ENCODE measurements at places on chromosomes 5 and 9.

GRCh38 chr9:70701163-70701562 is 286.7 kb upstream of the KLF9 start:
- no peak for DNase-seq

DNA sequence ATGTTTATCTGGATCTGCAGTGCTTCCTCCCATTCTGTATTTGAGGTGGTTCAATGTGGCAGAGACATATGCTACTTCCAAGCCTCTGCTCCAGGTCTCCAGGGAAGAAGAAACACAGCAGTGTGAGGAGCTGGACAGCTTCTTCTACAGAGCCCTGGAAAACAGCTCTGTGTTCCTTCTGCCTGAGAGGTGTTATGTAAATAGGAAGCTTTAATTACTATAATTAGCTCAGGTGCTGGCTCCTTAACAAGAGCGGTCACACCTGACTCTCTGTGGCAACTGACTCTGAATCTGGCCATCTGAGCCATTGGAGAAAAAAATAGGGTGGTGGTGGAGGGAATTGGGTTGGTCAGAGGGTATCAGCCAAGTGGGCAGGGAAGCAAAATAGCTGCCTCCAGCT is 332.4 kb upstream of the BRINP1 start:
- no peak for DNase-seq

DNA sequence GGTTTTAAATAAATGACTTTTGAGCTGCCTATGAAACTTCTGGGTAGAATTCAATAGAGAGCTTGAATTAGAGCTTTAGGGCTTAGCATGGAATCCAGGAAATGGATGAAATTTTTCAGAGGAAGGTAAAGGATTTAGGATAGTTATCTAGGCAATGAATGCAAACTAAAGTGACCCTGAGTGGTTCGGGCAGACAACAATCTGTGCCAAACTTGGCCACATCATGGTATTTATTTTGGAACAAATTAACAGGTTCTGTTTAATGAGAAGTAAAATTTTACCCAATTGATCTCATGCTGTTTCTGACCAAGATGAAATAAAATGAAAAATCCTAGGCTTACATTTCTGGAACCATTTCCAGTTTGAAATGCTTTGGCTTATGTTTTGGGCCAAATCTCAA is 934.4 kb downstream of the MAT2B start:
- DNase-seq: no peak

GRCh38 chr5:5340206-5340729 is 82.2 kb upstream of the ICE1 start:
- DNase-seq: no peak

GRCh38 chr5:76546497-76547102 is 76.6 kb downstream of the F2RL2 start:
- DNase-seq: no peak

DNA sequence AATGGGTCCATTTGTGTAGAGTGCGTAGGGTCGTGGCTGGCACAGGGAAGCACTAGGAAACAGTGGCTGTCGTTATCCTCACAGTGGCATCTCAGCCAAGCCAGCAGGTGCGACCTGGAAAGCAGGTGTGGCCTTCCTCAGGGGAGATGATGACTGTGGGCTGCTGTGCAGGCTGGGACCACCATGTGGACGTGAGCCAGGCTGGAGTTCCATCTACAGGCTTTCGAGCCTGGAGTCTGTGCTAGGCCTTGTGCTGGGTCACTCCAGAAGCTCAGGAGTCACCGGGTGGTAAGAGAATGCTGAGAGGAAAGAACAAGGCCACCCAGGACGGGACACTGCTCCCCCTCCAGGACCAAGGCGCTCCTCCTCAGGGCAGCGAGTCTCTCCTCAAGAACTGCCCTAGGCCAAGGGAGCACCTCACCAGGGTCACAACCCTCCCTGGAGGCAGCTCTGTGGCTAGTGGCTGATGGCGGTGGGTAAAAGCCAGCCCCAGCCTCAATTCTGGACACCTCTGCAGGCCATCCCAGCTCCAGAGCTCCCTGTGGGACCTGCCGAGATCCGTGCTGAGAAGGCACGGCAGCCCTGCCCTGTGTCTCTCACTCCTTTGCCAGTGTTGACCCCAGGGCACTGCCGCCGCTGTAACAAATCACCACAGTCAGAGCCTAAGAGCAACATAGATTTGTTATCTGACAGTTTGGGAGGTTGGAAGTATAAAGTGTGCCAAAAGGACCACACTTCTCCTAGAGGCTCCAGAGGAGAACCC is 36.0 kb downstream of the WHRN start:
- no peak for DNase-seq

DNA sequence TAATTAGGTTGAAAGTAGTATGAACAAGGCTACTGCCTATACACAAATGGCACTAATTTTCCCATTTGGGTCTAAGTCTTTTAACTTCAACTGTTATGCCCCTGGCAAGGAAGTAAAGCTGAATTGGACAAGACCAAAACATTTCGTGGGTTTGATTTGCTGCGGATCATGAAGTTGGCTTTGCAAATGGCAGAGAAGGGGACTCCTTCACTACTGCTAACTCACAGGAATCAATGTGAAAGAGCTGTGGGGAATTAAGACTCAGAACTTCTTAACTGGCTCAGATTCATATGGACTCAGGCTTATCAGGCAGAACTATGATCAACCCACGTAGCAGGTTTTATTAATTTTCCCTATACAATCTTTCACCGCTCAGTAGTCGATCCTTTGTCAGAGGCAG is 73.8 kb upstream of the IFNE start:
- no peak for DNase-seq

DNA sequence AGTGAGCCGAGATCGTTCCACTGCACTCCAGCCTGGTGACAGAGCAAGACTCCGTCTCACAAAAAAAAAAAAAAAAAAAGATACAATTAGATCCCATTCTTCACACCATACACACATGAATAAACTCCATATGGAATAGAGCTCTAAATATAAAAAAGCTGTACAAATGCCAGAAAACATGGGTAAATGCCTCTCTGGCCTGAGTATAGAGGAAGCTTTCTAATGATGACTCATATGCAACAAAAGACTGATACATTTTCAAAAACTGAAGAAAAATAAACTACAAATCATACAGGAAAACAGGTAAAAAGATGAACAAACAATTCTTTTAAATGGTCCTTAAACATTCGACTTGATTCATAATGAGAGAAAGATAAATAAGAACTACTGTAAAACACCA is 8.6 kb downstream of the ZFP62 start:
- DNase-seq: no peak

DNA sequence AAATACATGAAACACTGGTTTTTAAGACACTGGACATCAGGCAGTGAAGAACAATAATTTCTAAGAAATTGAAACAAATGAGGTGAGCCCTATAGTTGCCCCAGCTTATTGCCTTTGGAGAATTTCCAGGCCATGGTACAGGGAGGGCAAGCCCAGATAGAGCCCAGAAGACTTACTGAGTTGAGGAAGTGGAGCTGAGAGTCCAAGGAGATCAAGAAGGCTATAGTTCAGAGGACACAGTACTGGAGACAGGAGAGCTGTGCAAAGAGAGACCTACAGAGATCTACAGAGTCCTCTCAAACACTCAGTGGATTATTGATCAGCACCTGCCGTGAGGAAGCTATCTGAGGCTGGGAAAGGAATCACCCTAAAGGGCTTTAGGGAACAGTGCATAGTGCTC is 112.6 kb downstream of the GALNT10 start:
- DNase-seq: no peak

GRCh38 chr5:848671-849111 is 2.1 kb downstream of the ZDHHC11 start:
- no peak for DNase-seq

GRCh38 chr9:26260238-26260637 is 582.0 kb upstream of the TUSC1 start:
- DNase-seq: no peak

DNA sequence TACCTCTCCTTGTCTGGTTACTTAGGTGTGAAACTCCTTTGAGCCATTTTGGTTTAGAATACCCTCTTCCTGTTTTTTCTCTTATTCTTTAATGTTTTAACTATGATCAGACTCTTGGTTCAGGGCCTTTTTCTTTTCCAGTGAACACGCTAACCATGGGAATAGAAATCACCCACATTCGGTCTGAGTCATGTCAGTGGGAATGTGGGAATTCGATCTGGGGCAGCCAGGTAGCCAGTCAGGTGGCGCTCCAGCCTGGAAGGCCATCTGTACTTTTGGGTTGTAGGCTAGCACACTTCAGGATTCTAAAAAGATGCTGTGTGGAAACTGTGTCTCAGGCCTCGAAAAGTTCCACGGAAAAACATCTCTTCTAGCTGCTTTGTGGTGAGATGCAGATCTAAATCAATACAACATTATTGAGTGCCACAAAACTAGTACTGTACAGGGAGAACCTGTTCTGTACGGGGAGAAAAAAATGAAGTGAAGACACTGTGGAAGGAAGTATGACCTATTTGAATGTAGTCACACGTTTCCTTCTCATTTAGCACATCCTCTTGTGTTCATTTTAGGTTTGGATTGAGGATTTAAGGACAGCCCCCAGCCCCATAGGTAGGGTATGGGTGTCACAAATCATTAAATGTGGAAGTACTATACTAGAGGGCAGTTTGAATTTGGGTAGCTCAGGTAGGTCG is 36.4 kb downstream of the SNX30 start:
- no peak for DNase-seq

DNA sequence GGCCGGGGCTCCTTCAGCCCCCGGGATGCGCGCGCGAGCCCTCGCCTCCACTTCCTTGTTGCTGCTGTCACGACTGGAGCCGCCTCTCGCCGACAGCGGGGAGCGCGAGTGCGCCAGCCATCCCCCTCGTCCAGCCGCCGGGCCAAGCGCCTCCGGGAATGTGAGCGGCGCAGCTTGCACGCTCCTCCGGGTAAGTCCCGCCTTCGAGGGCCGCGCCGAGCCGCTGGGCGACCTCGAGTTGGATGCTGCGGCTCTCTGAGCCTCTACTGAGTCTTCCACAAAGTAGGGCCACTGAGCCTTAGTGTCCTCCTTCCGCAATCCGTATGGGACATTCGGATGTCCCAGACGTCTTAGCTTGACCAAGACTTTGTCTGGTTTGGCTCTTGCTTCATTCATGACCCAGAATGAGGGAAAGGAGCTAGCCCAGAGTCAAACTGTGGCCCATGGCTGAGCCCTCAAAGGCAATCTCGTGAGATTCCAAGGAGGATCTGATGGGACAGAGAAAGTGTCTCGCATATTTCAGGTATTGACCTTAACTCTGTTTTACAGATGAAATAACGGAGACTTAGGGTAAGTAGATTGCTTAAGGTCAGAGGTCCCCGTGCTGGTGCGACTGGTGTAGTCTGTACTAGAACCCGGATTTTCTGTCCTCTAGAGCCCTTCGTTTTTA is 586 bp downstream of the HMGXB3 start:
- no peak for DNase-seq

GRCh38 chr5:32057187-32058096 is 116.7 kb downstream of the GOLPH3 start:
- DNase-seq: no peak

DNA sequence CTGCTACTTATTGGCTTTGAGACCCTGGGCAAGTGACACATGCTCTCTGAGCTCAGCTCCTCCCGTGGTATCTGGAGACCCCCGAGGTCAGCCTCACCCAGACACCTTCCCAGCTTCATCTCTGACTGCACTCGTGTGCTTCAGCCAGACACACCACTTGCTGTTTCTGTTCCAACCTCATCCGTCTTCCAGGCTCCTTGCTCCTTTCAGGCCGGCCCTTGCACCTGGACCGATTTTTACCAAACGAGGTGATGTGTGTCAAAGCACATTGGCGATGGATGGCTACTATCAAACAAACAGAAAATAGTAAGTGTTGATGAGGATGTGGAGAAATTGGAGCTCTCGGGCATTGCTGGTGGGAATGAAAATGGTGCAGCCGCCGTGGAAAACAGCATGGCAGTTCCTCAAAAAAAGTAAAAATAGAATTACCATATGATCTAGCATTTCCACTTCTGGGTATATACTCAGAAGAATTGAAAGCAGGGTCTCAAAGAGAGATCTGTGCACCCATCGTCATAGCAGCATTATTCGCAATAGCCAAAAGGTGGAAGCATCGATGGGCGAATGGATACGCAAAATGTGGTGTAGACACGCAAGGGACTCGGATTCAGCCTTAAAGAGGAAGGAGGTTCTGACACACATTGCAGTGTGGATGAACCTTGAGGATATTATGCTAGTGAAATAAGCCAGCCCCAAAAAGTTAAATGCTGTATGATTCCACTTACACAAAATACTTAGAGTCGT is 96.1 kb upstream of the IER5L start:
- no peak for DNase-seq

DNA sequence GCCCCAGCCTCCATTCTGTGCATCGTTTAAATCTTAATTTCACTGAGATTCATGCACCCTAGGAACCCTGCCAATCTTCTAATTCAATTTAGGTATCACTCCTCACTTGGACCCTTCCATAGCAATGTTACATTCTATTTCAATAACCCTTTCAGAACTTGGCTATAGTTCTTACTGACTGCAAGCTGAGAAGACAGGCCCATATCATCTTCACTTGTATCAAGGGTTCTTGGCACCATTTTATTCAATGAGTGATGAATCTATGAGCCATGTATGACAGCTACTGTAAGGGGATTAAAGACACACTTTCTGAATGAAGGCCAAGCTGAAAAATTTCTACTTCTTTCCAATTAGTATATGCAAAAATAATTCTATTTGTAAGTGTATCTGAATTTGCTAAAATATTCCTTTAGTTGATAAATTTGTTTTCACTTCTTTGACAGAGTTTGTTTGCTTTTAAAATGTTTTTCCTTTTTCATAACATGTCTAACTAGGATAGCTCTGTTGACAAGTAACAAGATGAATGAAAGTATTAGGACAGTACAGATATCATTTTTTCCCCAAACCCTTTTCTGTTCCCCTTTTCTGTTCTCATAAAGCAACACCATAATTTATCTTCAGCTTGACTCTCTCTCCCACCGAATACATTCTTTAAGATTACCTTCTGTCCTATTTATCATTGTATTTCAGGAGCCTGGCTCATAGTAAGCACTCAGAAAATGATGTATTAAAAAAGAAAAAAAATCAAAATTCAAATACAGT is 9.6 kb downstream of the ITGA2 start:
- DNase-seq: no peak

GRCh38 chr5:61790678-61791077 is 458.6 kb downstream of the ZSWIM6 start:
- DNase-seq: no peak

Data from NCI-H1092 treated with DMSO at 0.1 percent for 48 hours (cell line).